Stimulated activated CD8-positive, alpha-beta memory T cell treated with anti-CD3 and anti-CD28 coated beads, Interleukin-7, amount 100 ng/mL, for 1 hour (primary cell): ENCODE measurements at places on chromosomes 7 and 10.

GRCh38 chr7:118022546-118022945 is 149.3 kb upstream of the CTTNBP2 start:
- DNase-seq = no peak

GRCh38 chr10:52420656-52421055 is 106.6 kb downstream of the DKK1 start:
- DNase-seq = no peak

GRCh38 chr7:34807548-34808340 is 149.7 kb downstream of the NPSR1 start:
- no peak for DNase-seq

GRCh38 chr10:10758306-10758705 is 259.4 kb upstream of the CELF2 start:
- no peak for DNase-seq

- DNase-seq = no peak
Measured at GRCh38 chr10:121831777-121832176, 96.1 kb downstream of the ATE1 start.
